ENCODE measurements at places on chromosomes 12 and 14.

GRCh38 chr12:51938726-51939125 lies 12.8 kb upstream of the ACVR1B start:
- DNase-seq = no peak

- DNase-seq = no peak
Observed at GRCh38 chr14:61872452-61872851, 110.2 kb downstream of the SNAPC1 start.

DNA sequence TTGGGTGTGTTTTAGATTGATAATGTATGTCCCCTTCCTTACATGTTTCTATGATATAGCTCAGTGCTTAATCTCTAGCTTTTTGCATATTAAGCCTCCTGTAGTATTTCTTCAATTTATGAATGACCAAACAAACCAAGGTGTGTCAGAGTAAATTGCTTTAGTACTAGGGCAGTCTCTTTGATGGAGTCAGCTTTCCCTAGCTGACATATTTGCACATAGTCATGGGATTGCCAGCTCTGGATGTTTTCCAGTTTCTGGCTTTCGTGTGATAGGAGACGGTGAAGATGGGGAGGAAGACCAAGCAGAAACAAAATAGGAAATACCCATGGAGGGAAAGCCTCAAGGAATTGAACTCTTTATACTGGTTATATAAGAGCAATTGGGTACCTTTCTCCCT lies 148.9 kb downstream of the PLEKHA5 start:
- no peak for DNase-seq

DNA sequence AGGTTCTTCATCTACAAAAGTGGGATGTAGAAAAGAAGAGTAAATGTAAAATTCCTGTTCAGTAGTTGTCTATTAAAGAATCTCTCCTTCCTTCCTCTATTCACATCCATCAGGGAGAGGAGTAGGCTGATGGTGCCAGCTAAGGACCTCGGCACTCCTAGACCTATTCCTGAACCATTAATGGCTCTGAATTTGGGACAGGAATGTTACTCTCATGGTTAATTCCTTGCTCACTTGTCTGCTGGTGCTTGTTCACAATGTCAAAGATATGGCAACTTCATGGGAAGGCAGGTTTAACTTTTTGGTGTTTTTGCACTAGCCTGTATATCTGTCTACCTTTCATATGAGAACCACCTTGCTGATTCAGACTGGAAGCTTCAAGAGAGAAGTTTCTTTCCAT lies 206.6 kb downstream of the DAD1 start:
- DNase-seq = no peak

- DNase-seq = no peak
Observed at GRCh38 chr12:68245180-68246021, 8.0 kb downstream of the IL22 start.

- no peak for DNase-seq
Observed at GRCh38 chr14:98622208-98623051, 649.6 kb downstream of the BCL11B start.

DNA sequence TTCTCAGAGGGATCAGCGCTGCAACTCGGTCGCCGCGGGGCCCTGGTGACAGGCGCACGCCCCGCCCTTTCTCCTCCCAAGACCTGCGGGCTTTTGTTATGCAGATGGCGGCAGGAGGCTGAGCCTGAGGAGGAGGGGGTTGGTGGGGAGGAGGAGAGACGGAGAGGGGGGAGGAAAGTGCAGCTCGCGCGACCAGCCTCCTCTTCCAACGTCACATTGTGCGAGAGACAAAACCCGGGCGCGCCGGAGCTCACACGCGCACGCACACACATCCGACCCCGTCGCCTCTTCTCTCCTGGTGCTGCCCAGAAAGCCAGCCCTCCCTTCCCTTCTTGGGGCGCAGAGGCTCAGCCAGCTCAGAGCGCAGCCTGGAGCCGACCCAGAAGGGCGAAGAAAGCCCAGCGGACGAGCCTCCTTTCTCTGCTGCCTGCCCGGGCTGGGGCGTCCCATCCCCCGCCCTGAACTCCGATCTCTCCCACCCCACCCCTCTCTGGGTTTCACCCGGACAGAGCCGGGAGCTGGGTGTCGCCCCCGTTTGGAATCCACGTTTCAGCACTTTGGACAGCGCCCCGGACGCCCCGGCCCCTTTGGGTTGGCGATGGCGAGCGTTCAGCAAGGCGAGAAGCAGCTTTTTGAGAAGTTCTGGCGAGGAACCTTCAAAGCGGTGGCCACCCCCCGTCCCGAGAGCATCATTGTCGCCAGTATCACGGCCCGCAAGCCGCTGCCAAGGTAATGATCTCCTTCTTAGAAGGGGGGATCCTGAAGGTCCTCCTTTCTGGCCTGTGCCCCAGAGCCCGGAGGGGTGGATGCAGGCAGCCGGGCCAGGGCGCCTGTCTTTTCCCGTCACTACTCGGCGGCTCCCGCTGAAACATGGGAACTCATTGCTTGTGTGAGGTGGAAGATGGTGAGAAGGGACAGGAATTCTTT lies at the start of gene SRRM4:
SRRM4 (plus strand) TSS at position 257 of the 927 bp plus-strand sequence; CDS start at position 599, 342 bp downstream.
- peak; percentile 2 for DNase-seq

- peak; percentile 45 for DNase-seq
Observed at GRCh38 chr12:5716201-5716600, 228.9 kb downstream of the ANO2 start.

- no peak for DNase-seq
Observed at GRCh38 chr12:11623382-11623781, 26.1 kb upstream of the ETV6 start.

DNA sequence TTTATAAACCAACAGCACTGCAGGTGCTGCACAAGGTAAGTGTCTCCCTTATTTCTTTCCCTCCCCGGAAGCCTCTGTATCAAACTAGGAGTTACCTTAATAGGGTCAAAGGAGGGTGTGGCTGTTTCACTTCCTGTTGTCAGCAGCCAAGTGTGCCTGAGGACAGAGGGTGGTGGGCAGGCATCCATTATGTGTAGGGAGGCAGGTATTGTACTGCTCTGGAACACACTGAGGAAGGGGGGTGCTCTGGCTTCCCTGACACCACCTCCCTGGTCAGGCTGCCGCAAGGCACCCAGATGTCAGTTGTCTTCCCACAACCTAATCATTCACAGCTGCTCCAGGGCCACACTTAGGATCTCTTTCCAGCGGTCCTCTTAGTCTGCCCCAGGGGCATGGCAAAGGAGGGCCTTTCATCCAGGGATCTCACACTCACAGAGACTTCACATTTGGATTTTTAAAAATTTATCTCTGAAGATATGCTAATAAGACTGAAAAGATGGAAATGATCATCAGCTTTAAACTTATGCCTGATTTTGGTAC lies 132.0 kb upstream of the ARHGAP5 start:
- DNase-seq = no peak

DNA sequence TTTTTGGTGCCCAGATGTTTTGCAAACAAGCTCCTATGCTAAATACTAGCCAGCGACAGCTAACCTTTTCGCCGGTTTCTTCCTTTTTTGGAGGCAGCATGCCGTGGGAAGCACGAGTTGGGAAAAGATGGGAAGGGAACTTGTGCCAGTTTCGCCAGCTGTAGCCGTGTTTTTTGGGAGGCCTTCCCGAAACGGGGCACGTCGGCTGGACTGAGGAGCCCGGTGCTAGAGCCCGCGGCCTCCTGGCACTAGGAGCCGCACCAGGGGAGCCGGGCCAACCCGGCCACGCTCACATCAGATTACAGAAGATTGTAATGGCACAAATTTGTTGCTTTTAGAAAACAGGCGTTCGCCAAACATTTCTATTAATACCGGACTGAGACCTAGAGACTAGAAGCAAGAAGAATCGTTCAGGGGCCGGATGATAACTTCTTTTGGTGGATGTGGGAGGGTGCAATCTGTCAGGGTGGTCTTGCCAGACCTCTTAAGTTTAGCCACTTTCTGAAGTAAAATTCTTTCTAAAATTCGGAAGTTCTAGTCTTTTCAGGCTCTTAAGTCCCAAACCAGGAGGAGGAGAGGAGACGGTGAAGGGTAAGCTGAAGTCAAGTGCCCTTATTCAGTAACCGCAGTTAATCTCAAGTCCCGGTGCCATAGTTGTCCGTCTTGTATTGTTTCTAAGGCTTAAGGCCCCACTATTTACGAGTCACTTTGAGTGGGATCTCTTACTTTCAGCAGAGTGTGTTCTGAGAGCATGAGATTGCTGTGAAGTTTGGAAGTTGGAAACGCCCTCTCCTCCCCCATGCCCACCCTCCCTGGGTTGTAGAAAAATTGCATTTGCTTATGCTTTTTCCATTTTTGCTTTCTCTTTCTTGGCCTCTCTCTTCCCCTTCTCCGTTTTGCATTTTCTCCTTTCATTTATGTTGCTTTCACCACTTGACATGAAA lies 1.3 kb downstream of the RASSF3 start:
- no peak for DNase-seq

DNA sequence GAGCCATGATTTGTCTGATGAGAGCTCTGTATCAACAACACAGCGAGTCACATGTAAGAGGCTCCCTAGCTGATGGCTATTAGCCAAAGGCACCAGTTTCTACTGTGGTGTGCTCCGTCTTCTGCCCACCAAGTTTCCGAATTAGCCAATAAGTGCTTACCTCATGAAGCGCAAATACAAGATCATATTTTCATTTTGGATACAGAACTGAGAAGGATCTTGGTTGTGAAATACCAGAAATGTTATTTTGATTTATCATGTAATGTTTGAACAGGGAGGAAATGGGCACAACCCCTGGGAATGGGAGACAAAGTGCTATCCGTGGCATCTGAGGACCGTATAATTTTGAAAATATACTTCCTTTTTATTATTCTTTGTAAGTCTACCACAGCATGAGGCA lies 234.3 kb downstream of the DACT1 start:
- DNase-seq = no peak
